Activated CD4-positive, alpha-beta memory T cell treated with anti-CD3 and anti-CD28 coated beads, Interleukin-2, amount 10 ng/mL, durations not matched to agents 7 days and 5 days (primary cell): ENCODE measurements at places on chromosomes 1 and 21. TPM values are rescaled to one million over a fixed set of nuclear protein-coding genes. Genes with fewer than 3 reads are reported as not detected.

GRCh38 chr1:10694274-10694632 is 102.2 kb downstream of the CASZ1 start:
- DNase-seq, result no peak

DNA sequence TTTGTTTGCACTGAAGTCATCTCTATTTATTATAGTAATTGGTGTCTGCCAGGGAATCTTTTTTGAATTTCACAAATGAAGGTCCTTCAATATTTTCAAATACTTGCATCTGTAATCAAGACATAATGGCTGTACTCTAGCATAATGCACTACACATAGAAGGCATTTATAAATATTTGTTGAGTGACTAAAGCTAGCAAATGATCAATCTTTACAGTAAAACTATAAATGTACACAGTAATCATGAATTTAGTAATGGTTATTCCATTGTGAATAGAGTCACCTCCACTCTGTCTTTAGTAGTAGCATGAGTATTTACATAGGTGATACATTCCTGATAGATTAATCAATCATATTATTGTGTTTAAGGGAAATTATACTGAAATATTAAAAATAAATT is 119.6 kb downstream of the USH2A start:
- DNase-seq, result no peak

GRCh38 chr1:217948741-217949140 is 317.6 kb downstream of the SPATA17 start:
- DNase-seq, result no peak

- peak; percentile 41 for DNase-seq
These were observed 753 bp downstream of the KIF1B start for GRCh38 chr1:10210841-10211804.

DNA sequence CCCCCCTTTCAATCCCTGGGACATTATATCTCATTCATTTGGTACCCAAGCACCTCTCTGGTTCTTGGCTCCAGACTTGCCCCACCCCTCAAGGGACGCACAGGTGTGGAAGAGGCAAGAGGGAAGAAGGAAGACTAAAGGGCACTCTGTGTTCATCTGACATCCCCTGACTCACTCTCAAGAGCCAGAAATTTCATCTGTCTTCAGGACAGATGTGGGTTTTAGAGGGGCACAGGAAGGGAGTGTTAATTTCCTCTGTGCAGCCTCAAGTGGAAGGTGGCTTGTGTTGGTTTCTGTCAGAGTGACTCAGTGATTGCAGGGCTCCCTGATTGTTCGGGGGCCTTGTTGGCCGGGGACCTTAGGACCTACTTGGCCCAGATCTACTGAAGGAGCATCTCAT is 2.4 kb downstream of the C2CD4D start:
- DNase-seq, result peak; percentile 48

DNA sequence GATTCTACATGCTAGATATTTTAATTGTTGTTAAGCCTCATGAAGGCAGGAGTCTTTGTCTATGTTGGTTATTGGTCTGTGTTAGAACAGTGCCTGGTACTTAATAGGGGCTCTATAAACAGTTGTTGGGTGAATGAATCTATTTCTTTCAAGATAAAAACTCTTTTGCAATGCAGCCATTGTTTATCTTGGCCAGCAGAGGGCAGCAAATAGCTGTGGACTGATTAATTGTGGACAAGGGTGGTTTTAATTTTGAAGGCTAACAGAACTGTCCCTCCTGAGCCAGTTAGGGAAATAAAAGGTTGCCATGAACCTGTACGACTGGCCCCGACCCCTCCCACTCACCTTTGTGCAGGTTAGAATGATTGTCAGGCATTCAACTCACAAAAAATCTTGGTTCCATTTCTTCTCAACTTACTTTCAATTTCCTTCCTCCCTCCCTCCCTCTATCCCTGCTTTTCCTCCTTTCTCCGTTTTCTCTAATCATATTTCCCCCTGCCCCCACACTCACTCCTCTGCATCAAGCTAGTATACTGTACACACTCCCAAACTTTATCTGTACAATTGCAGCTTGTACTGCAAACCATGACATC is 66.3 kb upstream of the DIRAS3 start:
- DNase-seq, result peak; percentile 48

DNA sequence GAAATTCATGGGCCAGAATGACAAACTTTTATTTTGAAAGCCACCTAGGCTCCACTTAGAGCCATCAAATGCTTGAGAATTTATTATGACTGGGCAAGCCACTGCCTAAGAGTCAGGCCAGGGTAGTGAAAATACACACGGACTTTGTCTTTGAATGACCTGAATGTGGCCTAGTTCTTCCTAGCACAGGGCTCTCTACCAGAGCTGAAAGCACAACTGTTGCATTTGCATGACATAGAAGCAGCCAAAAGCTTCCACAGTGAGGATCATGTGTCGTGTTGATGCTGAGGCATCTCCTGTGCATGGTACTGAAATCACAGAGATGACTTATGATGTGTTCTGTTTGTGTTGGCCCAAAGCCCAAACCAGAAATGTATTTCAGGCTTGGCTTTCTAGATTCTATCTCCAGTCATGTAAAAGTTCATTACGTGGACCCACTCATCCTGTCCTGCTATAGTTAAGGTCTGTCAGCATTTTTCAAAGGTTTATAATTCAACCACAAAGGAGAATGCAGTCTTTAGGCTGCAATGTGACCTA is 164.0 kb upstream of the UBE2U start:
- no peak for DNase-seq

Gene ATF3
- total RNA-seq, result 21.6 TPM

Gene PADI6
- 0.23 TPM for total RNA-seq
